EH (cell line): ENCODE measurements at places on chromosomes 16 and 17.
A peak's percentile ranks its signal among the peaks of the same experiment; 100 is the strongest.

- no peak for DNase-seq
These were observed 62.0 kb upstream of the AMZ2 start for GRCh38 chr17:68185820-68186219.

DNA sequence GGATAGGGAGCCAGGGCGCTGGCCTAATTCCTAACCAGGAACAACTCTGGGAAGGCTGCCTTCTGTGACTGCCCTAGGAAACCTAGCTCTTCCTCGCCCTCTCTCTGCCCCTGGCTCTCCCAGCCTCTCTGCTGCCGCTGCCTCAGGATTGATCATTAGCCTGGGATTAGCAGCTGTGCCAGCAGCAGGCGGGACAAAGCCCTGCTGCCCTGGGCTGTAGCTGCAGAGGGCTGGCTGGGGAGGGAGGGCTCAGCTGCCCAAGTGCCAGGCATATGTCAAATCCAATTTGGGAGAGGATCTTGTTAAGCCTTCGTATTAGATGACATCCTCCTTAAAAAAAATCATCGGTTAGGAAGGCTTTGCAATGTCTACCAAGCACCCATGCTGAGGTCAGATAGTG lies 144.8 kb upstream of the CCL2 start:
- DNase-seq = no peak

DNA sequence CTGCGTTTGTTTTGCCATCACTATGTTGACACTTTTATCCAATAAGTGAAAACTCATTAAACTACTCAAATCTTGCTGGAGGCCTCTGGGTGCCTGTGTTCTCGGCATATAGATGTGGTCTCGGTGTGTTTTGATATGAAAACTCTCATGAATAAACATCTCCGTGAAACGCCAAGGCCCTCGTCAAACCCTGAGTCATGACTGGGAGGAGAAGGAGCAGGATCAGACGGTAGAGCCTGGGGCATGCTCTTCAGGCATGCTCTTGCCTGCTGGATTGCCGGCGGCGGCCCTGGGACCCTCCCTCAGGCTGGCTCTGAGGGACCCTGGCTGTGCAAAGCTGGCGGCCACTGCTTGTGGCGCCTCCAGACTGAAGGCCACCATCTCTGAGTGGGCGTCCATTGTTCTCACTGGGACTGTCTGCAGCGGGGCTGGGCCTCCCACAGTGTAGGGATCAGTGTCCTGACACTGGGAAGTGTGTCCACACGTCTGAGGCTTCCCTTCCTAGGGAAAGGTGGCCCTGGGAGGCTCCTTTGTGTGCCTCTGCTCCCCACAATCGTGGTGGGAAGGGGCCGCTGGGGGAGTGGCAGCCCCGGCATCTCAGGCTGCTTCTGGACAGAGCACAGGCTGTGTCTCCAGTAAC lies 1.7 kb upstream of the NPB start:
- DNase-seq = no peak

DNA sequence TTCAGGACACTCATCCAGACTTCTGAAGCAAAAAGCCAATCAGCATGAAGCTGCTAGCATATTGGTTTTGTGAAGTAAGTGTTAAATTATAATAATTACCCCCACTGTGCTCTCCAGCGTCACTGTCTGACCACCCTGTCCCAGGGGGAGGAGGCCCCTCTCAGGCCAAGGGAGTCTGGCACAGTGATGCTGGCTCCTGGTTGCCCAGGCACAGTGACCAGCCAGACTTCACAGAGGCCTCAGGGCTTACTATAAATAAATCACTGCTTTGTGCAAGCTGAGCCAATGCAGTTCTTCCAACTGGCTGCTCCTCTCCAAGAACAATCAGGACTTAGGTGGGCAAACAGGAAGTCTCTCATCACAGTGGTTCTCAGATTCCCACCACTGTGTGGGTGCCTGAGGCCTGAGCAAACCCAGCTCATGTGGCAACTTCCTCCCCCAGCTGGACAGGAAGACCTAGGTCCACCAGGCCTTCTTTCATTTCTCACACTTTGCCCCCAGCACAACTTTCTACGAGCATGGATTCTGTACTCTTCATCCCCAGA lies 1.7 kb upstream of the DBNDD1 start:
- peak; percentile 76 for DNase-seq

- peak; percentile 71 for DNase-seq
These were observed 60.2 kb upstream of the ADORA2B start for GRCh38 chr17:15884731-15885130.

- peak; percentile 71 for DNase-seq
These were observed 9.9 kb upstream of the EDC4 start for GRCh38 chr16:67862623-67863583.

GRCh38 chr17:33968350-33969044 lies 286.6 kb upstream of the CCL2 start:
- DNase-seq = no peak

DNA sequence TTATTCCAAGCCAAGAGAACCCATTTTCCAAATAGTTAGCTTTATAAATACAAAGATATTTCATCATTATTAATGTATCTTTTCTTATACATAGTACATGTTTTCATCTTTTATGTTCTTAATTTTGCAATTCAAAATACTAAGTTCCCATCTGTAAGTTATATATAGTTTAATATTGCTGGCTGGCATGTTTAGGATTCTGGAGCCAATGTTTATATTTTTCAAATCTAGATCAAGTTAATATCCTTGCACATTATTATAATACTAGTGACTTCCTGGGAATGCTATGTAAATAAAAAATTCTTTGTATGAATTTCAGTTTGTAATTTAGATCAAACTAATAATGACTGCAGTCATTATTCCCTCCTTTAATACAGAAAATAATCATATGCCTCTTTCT lies 189.7 kb downstream of the CNTNAP4 start:
- DNase-seq = no peak

DNA sequence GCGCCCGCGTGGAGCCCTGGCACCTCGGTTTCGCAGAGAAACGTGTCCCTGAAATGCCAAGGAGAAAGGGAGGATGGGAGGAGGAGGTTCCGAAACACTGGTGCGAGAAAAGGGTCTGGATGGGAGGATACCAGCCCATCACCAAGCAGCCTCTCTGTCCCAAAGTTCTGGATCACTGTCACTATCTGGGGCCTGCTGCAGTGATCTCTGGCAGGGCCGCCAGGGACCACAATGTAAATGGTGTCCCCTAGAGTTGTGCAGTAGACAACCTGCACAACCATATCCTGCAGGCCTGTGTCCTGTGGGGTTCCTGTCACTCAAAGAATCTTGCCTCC lies 229.3 kb downstream of the C16orf78 start:
- DNase-seq = no peak

DNA sequence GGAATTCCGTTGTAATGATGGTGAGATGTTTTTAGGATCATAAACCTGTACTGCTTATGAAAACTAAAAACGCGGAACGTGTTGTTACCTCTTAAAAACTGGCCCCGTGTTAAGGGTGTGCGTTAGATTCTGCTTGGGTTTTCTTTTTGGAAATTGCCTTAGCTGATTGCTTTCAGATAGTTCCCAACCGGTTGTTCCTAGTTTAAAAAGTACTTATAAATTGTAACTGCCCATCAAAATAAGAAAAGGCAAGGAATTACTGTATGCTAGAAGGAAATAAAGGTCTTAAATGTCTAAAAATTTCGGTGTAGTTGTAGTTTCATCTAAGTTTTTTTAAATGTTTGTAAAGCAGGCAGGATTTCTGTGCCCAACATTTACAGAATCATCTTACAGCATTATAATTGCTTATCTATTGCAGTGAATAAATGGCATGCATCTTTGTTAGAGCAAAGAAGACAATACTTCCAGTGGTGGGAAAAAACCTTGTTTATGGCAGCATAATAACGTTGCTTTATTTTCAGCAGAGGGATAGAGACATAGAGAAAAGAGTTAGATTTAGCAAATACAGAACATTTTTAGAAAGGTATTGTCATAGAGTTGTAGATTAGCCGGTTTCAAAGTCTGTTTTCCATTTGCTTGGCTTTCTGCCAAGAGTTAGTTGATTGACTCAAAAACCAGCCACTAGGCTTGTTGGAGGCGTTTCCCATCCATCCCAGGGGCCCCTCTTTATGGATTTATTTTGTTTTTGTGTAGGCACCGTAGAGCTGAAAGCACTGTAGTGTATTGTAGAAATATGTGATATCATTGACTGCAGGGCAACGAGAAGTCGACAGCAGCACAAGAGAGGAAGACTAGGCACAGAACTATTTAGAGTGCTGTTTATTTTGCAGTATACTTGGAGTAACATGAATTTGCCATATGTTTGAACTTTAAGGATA lies 1.7 kb downstream of the PPM1D start:
- DNase-seq = peak; percentile 74

DNA sequence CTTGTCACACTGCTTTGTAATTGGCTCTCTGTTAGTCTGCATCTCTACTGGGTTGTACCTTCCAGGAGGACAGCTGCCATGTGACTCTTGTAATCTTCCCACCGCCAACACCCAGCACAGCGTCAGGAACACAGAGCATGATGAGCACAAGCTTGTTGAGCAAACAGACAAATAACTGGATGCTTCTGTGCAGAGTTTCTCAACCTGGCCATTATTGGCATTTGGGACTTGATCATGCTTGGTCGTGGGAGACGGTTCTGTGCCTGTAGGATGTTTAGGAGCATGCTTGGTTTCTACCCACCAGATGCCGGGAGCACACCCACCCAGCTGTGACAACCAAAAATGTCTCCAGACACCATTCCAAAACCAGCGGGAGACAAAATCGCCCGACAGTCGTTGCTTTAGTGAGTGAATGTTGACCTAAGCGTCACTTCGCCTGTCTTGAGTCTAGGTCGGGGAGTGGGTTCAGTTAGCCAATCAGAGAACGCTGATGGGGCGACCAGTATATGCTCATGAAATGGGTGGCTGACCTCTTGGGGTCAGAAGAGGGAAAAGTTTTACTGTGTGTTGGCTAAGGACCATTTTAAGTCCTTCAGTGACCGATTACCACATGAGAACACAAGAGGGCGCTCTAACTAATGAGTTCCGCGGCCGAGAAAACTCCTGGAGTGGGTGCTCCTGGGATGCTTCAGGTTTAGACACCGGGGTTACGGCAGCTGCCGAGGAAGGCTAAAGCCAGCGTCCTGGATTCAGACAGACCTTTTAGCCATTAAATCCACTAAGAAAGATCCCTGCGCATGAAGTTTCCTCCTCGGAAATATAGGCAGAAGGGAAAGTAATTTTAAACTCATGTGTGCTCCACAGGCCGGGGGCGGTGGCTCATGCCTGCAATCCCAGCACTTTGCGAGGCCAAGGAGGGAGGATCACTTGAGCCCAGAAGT lies 57.8 kb upstream of the TEX2 start:
- DNase-seq = peak; percentile 74

- DNase-seq = peak; percentile 79
These were observed at the start of gene BMERB1 for GRCh38 chr16:15434425-15435215. TSS of gene BMERB1 (plus strand) at chr16:15434588. CDS start at chr16:15434654, 66 bp downstream.

- DNase-seq = peak; percentile 96
These were observed at the start of gene TRAF4 for GRCh38 chr17:28743243-28744103. TSS of gene TRAF4 (plus strand) at chr17:28744011. CDS start at chr17:28744113, 102 bp downstream.

DNA sequence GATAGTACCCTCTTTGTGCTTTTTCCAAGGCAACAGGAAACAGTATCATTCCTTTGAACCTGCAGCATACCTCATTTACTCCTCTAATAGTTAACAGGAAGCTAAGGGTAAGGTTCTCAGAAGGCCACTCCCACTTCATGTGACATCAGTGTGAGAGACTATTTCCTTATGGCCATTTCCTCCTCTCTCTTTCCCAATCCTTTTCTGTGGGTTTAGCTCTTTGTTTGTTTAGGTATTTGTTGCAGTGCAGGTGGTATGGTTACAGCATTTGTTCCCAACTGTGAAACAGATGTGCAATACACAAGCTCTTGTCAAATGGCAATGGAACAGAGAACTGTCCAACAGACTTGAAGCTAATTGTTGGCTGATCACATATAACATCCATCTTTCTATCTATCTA lies 14.7 kb downstream of the TMC5 start:
- no peak for DNase-seq

DNA sequence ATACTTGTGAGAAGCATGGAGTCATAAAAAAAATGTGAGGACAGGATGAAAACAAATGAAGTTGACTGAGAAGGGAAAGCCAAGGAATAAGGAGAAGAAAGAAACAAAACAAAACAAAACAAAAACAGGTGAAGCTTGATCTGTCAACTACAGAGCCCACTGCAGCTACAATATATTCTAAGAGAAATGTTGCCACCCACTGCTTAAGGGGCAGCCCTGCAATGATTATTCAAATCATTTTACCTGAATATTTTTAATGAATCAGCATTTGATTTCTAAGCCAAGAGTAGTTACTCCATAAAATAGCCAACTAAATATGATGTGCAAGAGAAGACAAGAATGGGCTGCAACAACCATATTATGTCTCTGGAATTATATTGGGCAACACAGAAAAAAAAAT lies 252.0 kb upstream of the KIF2B start:
- DNase-seq = no peak

DNA sequence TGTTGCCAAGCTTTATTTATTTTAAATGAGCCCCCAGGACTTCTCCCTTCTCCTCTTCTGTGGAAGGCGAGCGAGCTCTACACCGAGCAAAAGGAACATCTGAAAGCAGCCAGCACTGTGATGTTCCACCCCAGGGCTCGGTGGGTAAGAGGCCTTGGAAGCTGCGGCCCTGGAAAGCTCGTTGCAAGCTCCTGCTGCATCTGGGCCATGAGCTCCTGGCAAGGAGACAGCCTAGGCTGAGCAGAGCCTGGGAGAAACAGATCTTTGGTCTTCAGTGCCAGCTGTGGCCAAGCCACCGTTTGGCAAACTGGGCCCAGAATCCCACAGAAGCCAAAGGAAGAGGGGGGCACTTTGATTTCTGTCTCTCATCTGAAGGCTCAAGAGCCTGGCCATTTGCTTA lies 114.1 kb downstream of the ENGASE start:
- DNase-seq = no peak

DNA sequence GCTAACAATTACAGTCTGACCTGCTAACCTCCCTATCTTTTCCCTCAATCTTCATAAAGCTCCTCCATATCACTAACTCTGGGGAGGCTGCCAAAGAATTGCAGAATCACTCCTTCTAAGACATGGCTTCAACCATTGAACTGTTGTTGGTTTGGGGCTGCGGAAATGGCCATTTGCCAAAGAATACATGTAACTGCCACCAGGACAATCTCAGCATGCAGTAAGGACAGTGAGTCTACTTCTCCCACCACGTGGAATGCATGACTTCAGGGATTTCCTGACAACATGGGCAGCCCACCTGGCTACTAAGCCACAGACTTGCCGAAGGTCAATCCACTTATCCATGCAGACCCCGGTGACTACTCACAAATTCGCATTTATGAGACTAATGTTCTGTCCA lies 104.3 kb upstream of the NUDT7 start:
- no peak for DNase-seq

- no peak for DNase-seq
These were observed 7.8 kb downstream of the HOXB1 start for GRCh38 chr17:48523010-48523409.

DNA sequence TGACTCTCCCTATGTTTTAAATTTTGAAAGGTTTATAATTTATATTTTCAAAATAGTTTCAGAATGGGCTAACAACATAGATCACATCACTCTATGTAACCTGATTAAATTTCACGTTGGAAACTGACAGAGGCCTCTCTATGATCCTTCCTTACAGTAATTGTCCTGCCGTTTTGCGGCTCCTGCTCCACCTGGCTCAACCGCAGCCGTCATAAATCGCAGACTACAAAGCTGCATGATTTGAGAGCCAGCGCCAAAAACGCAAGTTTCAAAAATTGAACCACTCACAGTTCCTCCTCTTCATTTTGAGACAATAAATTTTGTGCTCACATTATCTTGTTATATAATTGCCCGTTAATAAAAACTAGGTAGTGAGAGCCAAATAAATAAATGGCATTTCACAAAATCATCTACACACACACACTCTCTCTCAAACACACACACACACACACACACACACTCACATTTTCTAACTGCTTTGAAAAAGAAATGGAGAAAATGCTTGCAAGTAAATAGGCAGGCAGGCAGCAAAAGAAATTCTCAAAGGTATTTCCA lies 263.1 kb upstream of the PSMD7 start:
- no peak for DNase-seq

- DNase-seq = peak; percentile 57
These were observed 19.7 kb upstream of the SNTB2 start for GRCh38 chr16:69166946-69167930.
